NCI-H187 treated with DMSO at 0.1 percent for 48 hours (cell line): ENCODE measurements at places on chromosomes 7 and 10.

DNA sequence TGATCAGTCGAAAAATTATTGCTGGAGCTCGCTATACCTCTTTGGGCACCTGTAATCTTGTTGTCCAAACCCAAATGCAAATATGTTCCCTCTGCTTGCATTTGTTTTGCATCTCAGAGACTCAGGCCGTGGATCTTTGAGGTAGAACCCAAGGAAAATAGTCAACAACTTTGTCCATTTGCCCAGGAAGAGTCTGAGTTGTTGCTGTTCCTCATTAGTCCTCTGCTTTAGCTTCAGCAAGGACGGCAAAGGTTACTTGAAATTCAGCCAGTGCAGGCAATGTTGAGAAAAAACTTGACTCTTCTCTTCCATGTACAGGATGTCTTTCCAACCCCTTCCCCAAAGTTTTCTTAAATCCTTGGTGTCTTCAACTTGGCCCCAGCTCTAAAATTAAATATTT is 45.8 kb downstream of the PDK4 start:
- DNase-seq = no peak

GRCh38 chr10:24467136-24467535 is 256.6 kb downstream of the ARHGAP21 start:
- no peak for DNase-seq

DNA sequence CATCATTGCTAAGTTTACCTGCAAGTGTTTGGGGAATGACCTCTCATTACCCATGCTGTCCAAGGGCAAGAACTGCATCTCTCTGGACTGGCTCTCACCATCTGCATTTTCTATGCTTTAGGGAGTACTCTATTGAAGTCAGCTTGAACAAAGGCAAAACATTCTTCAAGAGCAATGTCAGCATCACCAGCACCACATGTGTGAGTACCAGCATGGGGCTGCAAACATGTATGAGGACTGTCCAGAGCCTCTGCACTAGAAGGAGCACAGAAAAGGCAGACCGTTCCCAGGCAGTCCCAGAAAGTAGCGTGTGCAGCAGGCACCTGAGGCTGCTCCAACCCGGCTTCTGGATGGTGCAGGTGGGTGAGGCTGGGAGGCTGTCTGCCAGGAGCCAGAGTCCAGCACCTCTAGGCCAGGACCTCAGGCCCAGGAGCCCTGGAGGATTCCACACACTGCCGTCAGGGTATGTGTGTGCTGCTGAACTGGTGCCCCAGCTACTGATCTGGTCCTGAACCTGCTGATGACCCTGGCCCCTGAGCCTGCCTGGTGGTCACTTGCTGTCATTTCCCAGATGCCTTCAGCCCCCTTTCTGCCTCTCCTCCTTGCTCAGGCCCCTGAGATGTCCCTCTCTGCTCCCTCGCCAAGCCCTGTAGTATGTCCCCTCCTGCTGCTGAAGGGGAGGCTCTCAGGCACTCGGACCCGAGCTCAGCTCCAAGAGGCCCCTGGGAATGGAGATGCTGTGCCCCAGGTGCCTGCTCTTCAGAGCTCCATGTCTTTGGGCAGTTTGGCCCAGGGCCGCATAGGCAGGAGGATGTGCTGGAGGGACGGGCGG is 20.7 kb downstream of the ANTXRL start:
- no peak for DNase-seq

DNA sequence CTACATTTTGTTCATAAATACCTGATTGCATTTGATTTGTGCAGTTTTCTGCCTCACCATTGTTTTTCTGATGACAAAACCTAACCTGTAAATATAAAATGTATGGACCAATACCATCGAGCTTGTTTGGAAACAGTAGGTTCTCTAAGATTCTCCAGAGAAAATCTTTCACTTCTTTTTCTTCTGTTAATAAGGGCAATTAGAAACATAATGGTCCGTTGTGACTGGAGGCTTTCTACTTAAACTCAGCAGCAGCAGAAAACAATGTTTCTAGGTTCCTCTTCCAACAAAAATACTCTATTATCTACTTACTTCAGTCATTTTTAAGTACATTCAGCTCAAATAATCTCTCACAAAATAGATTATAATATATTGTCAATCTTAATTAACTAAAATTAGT is 601.5 kb downstream of the PHTF2 start:
- no peak for DNase-seq

GRCh38 chr7:85176197-85176596 is 10.7 kb downstream of the SEMA3D start:
- no peak for DNase-seq

DNA sequence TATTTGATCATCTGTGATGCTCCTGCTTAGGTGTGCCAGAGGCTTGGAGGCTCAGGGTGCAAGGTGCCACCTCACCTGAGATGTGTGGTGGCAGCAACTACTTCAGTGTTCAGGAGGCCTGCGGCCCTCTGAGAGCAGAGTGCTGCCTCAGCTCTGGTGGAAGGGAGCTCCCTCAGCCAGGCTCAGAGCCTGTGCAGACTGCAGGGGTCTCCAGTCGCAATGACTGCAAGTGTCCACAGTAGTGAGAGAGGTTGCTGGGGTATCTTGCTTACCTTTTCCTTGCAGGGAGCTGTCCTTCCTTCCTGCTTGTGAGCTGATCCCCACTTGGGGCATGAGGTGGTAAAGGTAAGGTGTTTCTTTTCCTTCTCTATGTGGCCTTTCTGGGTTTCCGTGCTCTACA is 131.0 kb upstream of the GAD2 start:
- DNase-seq = no peak

- DNase-seq = no peak
Observed at GRCh38 chr10:21702633-21703111, 168.6 kb downstream of the MLLT10 start.
